ENCODE measurements at places on chromosomes 6 and 20. TPM values are rescaled to one million over a fixed set of nuclear protein-coding genes. Genes with fewer than 3 reads are reported as not detected.
A peak's percentile ranks its signal among the peaks of the same experiment; 100 is the strongest.

DNA sequence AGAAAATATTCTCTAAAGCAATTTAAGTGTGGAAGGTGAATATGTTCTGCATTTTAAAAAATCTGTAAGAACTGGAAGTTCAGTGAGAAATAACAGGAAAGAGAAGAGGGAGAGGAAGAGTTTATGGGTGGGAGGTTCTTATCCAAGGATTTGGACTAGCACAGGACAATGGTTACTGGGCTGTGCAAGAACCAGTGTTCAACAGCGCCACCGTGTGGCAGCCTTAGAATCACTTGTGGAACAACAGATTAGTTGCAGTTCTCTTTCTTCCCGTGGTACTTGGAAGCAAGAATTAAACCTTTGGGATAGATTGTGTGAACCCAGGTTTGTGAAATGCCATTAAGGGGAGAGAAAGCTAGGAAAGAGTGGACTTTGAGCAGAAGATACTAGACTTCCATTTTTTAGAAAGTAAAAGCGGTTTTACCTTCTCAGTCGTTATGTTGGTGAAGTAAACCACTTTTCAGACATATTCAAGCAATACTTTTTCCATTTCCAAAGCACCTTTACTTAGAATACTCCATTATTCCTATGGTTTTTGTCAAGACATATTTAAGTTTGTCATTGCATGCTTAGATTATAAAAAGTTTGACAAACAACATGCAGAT lies 436.7 kb downstream of the RNF144B start:
- no peak overlapping the region for H3K27ac ChIP-seq
- H3K27me3 ChIP-seq, result no peaks in the 10 kb centered on the region
- peak; percentile 35 for DNase-seq
- H3K4me3 ChIP-seq, result no peak overlapping the region
- H3K4me1 ChIP-seq, result no peaks in the 10 kb centered on the region
- H3K36me3 ChIP-seq, result no peaks in the 10 kb centered on the region

GRCh38 chr6:56570413-56571359 lies 72.0 kb downstream of the DST start:
- no peak overlapping the region for H3K4me3 ChIP-seq
- peaks cover 35% of the 10 kb centered on the region for H3K36me3 ChIP-seq
- no peak for DNase-seq
- no peaks in the 10 kb centered on the region for H3K27me3 ChIP-seq
- H3K27ac ChIP-seq, result no peak overlapping the region

The NKX2-4 gene
- total RNA-seq, result not detected

GRCh38 chr20:62200491-62201172 lies 17.8 kb downstream of the MTG2 start:
- DNase-seq, result no peak
- H3K4me1 ChIP-seq, result no peaks in the 10 kb centered on the region
- H3K27ac ChIP-seq, result no peak overlapping the region
- peaks cover 56% of the 10 kb centered on the region for H3K36me3 ChIP-seq
- no peaks in the 10 kb centered on the region for H3K27me3 ChIP-seq

GRCh38 chr6:133456439-133456838 lies 215.3 kb downstream of the EYA4 start:
- no peaks in the 10 kb centered on the region for H3K27me3 ChIP-seq
- no peaks in the 10 kb centered on the region for H3K36me3 ChIP-seq
- H3K27ac ChIP-seq, result no peak overlapping the region
- H3K4me1 ChIP-seq, result no peaks in the 10 kb centered on the region

The LGSN gene
- total RNA-seq, result 0.25 TPM

The ARMC2 gene
- total RNA-seq, result 1.5 TPM

Data from liver (tissue), 10 donors.